Activated CD4-positive, alpha-beta T cell treated with anti-CD3 and anti-CD28 coated beads for 1 hour (primary cell): ENCODE measurements at places on chromosomes 4 and X.

DNA sequence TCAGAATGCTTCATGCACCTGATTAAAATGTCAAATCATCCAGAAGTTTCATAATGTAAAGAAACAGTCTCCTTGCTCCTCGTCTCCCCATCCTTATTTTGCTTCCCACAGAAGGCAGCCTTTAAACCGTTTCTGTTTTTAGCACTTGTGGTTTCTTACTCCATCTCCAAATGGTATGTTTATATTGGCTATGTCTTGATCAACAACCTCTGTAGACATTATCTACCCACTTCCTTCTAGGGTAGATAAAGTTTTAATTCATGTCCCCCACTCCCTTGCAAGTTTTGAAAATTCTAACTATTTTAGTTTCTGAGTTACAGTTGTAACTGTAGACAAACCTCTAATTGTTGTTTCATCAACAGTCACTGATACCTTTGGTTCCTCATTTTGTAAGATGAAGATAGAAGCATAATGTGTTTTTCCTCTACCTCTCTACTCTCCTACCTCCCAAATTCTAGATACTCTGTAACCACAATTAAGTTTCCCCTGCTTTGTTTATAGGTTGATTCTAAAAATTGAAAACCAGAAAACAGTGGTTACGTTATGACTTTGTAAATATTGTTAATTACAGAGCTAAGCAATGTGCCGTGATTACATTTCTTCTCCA is 291.7 kb upstream of the GATB start:
- DNase-seq: no peak

DNA sequence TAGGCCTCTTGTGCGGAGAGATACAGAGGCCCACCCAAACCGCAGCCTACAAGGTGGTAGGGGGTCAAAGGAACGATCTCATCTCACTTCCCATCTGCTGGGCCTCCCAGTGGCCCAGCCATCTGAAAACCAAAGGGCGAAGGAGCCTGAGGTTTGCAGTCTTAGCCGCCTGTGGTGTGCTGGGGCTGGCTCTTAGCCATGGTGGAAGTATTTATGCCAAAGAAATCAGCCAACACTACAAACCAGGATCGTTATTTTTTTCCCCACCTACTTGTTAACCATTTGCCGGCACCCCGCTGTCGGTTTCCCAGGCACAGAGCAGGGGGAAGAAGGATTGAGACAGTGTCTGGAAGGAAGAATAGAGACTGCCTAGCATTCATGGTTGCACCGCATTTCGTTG is 30.9 kb upstream of the CDKL5 start:
- no peak for DNase-seq

DNA sequence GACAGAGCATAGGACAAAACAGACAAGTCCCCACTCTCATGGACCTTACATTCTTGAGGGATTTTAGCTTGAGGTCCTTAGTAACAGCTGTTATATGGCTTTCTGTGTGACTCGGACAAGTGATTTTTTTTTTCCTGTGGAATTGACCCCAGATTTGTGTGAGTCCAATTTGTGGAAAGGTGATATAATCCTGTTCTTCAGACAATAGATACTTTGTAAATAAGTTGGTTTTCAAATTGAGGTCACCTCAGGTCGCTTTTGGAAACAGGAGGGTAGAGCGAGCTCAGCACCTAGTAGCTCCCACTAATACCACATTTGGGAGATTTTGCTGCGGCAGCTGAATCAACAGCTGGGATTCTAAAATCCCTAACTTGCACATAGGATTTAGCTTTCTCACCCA is 1008.8 kb downstream of the ADGRL3 start:
- no peak for DNase-seq

DNA sequence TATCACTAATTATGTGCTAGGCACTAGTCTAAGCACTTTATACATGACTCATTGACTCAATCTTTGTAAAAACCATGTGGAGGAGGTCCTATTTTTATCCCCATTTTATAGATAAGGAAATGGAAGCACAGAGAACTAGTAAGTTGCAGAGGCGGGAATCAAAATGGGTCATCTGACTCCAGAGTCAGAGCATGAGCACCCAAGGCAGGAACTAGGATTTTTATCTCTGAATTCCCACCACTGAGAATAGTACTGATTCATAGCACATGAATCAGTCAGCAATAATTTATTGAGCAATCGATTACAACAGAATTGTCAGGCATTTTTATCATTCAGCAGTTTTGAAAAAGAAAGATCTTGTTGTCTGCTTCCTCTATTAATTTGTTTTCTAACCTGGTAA is 19.3 kb downstream of the SCARB2 start:
- no peak for DNase-seq

DNA sequence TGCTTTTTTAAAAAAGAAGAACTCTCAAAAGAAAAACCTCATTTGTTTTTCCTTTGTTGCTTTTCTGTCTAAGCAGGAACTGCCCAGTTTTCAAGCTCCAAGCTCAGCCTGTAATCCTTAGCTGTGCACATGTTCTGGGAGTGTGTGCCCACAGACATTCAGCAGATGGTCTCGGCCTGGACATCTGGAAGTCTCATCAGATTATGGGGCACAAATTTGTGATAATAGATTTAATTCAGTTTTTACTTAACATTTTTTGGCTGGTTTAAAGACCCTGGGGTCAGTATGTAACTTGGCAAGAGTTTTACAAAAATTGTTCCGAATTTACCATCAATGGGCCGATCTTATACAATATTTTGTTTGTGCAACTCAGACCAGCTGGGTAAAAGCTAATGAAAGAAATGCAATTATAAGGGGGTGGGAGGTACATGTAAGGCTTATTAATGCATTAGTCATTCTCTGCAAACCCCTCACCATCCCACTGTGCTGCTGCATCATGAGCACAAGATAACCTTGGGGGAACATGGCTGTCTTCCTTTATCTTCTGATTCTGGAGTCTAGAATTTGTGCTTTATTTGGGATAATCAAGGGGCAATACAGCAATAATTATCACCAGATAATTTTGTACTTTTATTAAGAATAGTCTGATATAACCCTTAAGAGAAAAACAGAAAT is 86.9 kb upstream of the PHOX2B start:
- DNase-seq: no peak

- no peak for DNase-seq
These were observed 24.0 kb downstream of the MEPE start for GRCh38 chr4:87856816-87857215.

DNA sequence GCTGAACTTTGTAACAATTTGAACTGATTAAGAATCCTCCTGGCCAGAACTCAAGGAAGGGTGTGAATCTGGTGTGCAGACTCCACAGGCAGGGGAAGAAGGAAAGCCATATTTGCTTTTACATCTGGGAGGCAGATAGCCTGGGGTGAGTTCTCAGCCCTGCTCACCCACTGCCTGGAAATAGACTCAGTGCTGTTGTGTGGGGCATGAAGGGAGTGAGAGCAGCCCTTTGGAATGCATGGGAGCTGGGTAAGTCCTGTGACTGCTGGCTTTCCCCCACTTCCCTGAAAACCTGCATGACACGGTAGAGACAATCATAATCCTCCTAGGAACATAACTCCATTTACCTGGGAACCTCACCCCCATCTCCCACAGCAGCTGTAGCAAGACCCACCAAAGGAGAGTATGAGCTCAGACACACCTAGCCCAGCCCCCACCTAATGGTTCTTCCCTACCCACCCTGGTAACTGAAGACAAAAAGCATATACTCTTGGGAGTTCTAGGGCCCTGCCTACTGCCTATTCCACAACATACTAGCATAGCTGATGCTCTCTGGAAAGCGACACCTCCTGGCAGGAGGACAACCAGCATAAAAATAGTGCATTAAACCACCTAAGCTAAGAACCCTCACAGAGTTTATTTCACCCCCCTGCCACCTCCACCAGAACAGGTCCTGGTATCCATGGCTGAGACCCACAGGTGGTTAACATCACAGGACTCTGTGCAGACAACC is 59.3 kb upstream of the UBQLN2 start:
- DNase-seq: no peak

DNA sequence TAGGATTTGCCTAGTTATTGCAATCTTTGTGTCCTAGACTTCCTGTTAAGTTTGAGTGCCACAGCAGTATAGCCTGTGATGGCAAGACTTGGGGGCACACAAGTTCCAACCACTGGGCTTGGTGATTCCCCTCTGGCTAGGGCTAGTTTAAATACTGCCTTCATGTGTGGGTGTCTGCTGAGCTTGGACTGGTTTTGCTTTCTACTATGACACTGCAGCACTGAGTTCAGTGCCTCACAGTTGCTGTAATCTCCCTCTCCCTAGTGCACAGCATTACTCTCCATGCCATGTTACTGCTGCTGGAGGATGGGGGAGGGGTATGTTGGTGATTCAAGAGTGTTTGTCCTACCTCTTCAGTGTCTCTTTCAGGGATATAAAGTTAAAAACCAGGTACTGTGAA is 379.6 kb downstream of the IL15 start:
- no peak for DNase-seq

- no peak for DNase-seq
These were observed 48.0 kb downstream of the USP53 start for GRCh38 chr4:119260528-119260927.

- no peak for DNase-seq
These were observed 71.7 kb upstream of the HGFAC start for GRCh38 chr4:3369781-3370674.

DNA sequence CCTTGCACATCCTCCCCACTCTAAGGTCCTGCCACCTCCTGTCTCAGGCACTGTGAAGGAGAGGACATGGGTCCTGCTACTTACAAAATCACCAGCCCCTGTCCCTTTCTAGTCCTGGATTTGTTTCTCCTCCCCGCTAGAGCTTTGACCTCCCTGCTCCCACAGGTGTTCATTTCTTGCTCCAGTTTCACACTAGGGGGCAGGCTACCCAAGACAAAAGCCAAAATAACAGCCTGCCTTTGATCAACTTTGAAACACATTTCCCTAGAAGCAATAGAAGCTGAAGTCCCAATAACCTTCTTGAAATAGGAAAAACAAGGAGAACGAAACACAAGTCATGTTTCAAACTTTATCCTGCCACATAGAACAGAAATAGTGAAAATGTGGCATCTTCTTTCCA is 164.4 kb downstream of the QDPR start:
- no peak for DNase-seq

- DNase-seq: no peak
These were observed 2.9 kb upstream of the KLHL2 start for GRCh38 chr4:165204462-165204830.

- no peak for DNase-seq
These were observed 11.2 kb upstream of the ZCCHC13 start for GRCh38 chrX:74292808-74293123.
